ENCODE measurements at places on chromosomes 4 and X.
A peak's percentile ranks its signal among the peaks of the same experiment; 100 is the strongest.

DNA sequence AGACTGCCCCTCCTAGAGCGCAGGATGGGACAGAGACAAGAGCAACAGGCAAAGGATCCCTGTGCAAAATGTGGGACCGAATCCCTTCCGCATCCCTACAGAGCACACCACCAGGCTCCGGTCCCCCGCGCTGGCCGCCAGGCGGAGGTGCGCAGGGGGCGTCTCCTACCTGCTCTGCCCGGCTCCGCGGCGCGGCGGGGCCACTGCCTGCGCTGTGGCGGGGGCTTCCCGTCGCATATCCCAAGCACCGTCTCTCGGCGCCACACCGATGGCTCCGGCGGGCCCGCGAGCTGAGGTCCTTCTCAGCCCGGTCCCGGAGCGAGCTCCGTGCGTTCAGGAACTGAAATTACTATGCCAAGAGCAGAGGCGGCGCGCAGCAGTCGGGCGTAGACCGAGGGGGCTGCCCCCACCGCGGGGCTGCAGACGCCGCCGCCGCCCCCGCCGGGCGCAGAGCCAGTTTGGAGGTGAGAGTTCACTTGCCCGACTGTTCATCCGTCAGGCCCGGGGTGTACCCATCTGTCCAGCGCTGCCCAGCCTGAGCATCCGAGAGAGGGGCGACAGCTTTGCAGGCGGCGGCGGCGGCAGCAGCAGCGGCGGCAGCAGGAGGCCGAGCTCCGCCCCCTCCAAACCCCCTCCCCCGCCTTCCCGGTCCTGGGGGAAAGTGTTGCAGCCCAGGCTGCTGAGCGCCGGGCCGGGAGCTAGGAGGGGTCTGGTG lies at the start of gene GPRIN3:
Gene GPRIN3, minus strand, starts transcription at position 355 of the 715 bp plus-strand sequence. CDS start 57,690 bp downstream, outside the sequence.
- DNase-seq = peak; percentile 9

DNA sequence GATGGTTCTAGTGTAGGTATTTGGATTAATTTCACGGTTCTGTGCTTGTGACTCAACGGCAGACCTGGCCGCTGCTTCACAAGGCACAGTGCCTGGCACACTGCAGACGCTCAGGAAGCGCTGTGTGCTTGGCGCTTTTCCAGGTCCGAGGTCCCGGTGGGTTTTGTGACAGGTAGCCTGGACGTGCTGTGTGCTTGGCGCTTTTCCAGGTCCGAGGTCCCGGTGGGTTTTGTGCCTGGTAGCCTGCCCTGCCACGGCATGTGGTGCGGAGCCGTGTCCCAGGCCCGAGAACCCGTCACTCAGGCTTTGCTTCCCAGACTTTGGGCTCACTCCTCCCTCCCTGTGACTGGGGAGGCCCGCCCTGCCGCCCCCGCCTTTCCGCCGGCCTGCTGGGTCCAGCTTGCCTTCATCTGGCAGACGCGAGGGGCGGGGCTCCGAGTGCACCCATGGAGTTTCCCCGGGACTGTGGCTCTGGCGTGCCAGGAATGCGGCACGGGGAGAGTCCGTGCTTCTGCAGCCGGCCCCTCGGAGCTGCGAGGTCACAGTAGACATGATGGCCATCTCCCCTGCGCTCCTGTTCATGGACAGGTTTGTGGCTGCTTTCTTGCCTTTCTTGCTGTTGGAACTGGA lies 44.2 kb downstream of the TBC1D14 start:
- DNase-seq = no peak

DNA sequence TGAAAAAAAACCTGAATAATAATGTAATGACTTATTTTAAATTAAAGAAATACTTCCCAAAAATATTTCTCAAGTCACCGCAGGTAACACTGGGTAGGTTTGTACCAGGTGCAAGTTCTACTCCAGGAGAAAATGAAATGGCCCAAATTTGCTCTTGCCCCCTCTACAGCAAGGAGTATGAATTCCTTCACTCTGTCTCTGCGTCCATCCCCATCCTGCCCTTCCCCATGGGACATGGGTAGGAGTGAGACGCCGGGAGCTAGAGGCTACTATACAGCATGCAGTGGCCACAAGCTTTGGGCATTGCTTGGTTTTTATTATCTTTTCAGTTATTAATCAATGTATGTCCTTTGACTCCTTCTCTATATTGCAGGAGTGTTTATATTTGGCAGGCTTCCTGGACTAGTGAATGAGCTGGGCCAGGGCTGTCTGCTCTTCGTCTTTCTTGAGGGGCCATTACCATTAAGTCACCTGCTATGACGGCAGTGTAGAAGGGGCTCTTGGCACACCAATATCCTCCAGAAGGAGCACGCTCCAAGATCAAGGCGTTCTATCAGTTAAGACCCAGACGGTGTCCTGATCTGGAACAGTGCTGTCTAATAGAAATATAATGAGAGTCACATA lies 149.6 kb downstream of the ENPP6 start:
- no peak for DNase-seq

GRCh38 chrX:24298191-24298590 lies 15.7 kb downstream of the SUPT20HL2 start:
- DNase-seq = no peak

- no peak for DNase-seq
Measured at GRCh38 chrX:50581405-50581804, 110.8 kb upstream of the DGKK start.

DNA sequence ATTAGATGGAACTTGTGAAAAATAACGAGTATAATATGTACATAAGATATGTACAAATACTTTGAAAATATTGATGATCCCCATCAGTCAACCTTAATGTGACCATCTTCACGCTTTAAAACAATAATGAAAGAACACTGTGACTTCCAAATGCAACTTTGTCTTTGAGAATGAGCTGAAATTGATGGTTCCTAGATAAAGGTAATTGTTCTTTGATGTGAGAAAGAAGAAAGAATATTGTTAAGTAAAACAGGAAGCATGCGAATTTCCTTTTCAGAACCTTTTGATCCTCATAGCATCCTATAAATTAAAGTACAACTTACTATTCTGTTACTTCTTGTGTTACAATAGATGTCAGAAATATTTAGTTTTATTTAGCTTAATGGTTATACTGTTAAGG lies 22.2 kb downstream of the IL2 start:
- no peak for DNase-seq

DNA sequence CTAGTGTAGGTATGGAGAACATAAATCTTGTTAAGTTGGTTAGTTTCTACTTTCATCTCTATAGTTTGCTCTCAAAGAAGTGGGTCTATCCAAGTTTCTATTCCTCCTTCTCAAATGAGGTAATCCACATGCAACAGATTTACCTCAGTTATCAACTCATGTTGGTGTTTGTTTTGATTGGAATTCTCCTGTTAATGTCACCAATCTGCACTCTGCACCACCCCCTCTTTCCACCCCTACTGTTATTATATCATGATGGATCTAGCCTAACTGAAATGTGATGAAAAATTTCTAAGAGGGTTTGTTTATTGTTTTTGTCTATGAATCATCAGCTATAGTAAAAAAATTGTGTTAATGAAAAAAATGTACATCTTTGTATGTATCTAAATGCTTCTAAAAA lies 66.1 kb downstream of the AGTR2 start:
- no peak for DNase-seq

DNA sequence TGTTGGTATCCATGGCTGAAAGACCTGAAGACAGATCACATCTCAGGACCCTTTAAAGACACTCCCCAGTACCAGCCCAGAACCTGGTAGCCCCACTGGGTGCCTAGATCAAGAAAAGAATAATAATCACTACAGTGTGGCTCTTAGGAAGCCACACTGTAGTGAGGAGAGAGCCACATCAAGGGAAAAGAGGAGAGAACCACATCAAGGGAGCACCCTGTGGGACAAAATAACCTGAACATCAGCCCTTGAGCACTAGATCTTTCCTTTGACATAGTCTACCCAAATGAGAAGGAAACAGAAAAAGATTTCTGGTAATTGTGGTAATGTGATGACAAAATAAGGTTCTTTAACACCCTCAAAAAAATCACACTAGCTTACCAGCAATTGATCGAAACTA lies 15.3 kb downstream of the RTL3 start:
- DNase-seq = no peak

DNA sequence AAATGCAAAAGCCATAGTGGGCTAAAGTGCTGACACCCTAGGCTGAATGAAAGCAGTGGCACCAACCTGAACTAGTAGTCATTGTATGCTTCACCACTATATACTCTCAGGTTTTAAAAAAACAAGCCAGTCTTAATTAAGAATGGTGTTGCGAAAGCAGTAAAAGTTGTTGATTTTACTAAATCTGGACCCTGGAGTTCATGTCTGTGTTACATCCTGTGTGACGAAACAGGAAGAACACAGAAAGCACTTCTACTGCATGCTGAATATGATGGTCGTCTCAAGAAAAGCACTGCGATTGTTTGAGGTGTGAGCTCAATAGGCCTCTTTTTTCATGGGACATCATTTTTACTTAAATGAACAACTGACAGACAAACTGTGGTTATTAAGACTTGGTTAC lies 24.2 kb upstream of the GDPD2 start:
- DNase-seq = no peak

DNA sequence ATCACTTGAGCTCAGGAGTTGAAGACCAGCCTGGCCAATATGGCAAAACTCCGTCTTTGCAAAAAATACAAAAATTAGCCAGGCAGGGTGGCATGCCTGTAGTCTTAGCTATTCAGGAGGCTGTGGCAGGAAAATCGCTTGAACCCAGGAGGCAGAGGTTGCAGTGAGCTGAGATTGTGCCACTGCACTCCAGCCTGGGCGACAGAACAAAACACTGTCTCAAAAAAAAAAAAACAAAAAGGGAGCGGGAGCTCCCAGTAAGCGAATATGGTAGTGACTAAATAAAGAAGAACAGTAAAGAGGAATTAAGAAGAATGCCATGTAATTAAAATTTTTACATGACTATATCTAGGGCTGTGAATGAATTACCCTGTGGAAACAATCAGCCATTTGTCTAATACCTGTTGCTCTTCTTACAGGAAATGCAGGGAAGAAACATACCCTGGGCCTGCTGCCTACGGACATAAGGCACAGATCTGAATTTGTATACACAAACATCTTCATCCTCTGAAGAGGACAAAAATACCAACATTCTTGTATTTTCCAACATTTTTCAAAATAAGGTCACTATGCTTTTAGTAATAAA lies 11.4 kb downstream of the WDFY3 start:
- DNase-seq = no peak

DNA sequence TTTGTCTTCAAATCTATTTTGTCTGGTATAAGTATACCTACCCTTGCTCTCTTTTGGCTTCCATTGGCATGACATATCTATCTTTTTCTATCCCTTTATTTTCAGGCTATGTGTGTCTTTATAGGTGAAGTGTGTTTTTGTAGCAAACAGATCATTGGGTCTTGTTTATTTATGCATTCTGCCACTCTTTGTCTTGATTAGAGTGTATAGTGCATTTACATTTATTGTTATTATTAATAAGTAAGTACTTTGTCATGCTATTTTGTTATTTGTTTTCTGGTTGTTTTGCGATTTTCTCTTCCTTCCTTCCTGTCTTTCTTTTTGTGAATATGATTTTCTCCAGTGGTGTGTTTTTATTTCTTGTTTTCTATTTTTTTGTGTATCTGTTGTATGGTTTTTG lies 188.6 kb downstream of the GLUD2 start:
- no peak for DNase-seq

DNA sequence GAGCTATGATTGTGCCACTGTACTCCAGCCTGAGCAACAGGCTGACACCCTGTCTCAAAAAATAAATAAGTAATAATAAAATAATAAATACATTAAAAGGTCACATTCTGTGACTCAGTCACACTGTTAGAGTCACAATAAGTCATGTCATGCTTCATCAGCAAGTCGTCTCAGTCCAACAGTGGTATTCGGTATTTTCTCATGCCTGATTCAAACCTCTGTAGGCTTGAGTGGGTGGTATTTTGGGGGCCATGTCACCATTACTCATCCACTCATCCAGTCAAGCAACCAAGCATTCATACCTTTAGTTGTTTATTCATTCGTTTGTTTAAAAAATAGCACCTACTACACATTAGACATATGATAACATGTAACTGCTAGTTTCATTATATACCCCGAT lies 46.9 kb downstream of the SUPT20HL2 start:
- no peak for DNase-seq

DNA sequence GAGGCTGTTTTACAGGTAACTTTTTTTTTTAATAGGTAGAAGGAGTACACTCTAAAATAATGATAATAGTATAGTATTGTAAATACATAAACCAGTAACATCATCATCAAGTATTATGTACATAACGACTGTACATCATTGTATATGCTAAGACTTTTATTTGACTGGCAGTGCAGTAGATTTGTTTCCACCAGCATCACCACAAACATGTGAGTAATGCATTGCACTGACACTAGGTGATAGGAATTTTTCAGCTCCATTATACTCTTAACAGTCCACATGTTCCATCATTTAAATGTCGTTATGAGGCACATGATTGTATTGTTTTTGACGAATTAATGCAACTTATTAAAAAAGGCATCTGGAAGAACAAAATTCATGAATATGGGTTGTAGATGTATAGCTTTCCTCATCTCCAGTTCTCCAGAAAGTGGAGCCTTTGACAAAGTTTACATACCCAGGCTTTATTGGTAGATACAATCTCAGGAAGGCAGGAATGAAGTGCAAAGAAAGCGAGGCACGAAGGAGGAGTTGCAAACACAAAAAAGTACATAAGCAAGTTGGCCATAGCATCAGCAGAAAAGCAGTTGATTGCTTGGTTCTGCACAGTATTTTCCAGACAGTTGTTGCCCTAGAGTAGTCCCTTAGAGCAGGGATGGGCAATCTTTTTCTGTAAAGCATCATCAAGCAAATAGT lies 336.9 kb upstream of the NR3C2 start:
- no peak for DNase-seq

DNA sequence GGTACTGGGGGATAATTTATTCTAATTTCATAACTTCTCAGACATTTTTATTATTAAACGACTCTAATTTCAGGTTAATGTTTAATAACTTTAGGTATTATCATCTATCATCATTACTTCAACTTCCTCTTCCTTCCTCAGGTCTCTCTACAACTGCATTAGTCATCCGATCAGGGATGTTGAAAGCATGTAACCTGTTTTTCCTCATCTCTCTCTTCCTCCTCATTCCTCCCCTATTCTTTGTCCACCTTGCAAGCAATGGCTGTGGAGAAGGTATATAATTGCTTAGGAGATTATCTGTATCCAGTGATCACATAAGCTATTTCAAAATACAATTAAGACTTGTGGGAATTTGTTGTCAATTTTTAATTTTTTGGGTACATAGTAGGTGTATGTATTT lies 632.6 kb upstream of the DIAPH2 start:
- no peak for DNase-seq

All from GOT3 (cell line).